ENCODE measurements at places on chromosomes 7 and 10.

DNA sequence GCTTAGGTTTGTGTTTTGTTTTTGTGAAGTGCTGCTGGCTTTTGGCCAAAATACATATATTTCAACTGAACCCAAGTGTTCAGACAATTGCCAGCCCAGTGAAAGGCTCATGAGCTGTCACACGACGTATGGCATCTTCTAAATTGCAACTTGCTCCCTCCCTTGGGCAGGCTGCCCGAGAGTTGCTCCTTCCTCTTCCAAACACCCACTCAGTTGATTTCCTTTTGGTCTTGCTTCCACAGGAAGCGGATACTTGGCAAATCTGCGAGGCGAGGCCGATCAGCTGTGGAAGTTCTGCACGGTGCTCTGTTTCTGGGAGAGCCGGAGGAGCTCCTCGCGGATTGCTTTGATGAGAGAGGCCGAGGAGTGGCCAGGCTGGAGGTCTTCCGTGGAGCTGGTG, 39.6 kb upstream of the ATP6V0A4 start:
- DNase-seq, result no peak

GRCh38 chr7:159253657-159254056, 109.0 kb upstream of the VIPR2 start:
- DNase-seq, result no peak

DNA sequence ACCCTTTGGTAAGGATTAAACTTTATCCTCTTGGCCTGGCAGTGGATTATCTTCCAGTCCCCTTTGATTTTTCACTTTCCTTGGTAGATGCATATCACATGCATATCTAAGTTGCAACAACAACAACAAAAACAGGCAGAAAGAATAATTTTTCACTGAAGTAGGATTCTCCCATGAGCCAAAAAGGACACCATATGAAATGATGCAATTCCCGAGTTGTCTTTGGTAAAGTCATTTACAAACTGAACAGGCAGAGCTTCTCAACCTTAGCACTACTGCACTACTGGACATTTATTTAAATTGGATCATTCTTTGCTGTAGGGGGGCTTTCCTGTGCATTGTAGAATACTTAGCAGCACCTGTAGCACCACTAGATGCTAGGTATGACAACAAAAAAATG, 195.0 kb downstream of the RELN start:
- no peak for DNase-seq

DNA sequence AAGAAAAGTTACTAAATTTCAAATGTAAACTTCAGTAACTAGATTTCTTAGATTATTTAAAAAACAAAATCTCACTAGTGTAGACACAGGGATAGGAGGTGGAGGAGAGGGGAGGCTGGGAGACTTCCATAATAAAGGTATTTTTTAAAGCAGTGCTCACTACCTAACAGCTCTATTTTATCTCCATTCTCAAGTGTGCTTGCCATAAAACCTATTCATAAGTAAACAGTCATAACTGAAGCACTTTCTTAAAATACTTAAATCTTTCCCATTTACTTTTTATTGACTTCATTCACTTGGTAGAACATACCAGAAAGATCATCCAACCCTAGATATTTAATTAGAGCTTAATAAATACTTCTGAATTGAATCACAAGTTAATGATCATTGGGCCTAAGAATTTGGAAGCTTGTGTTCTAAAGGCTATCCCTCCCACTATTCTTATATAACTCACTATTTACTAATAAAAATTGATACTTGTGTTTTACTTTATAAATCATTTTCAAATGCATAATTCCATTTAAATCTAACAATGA, 107.4 kb downstream of the SNX13 start:
- DNase-seq, result no peak

DNA sequence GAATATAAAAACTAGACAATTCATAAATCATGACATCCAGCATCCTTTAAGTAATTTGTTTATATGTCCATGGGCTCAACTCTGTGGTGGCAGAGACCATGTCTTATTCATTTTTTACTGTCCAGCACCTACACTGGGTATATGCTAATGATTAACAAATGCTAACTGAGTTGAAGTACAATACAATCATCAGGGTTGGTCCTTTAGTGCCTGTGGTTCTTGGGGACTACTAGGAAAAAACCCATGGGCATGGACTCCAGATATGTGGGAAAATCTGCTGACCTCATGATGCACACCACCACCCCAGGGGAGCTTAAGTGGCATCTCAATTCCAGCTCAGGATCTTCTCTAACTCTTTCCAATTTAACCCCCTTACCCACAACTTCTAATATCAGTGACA, 85.3 kb upstream of the YAE1 start:
- DNase-seq, result no peak

- no peak for DNase-seq
Measured at GRCh38 chr7:65371468-65371867, 2.2 kb upstream of the ZNF92 start.

GRCh38 chr7:23715099-23715498, 5.1 kb downstream of the STK31 start:
- no peak for DNase-seq

GRCh38 chr7:96211954-96212353, 109.9 kb downstream of the SLC25A13 start:
- no peak for DNase-seq

GRCh38 chr10:123687758-123688157, 21.6 kb downstream of the GPR26 start:
- DNase-seq, result no peak

DNA sequence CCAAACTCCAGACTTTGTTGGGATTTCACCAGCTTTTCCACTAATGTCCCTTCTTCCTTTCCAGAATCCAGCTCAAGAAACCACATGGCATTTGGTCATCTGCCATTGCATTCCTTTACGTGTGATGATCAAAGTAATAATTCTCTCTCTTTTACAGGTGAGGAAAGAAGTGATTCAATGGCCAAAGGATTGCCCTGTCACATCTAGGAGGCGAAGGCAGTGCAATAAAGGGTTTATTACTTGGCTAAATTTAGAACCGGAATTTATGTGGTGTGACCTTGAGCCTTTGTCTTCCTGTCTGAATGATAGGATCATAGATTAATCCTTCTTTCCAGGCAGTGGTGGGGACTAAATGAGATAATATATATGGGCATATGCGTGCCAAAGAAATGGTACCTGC, 58.3 kb upstream of the COBL start:
- DNase-seq, result no peak

GRCh38 chr7:55475855-55476803, 96.2 kb downstream of the VOPP1 start:
- DNase-seq, result no peak

- no peak for DNase-seq
Measured at GRCh38 chr10:118583611-118584010, 11.8 kb downstream of the PRLHR start.

DNA sequence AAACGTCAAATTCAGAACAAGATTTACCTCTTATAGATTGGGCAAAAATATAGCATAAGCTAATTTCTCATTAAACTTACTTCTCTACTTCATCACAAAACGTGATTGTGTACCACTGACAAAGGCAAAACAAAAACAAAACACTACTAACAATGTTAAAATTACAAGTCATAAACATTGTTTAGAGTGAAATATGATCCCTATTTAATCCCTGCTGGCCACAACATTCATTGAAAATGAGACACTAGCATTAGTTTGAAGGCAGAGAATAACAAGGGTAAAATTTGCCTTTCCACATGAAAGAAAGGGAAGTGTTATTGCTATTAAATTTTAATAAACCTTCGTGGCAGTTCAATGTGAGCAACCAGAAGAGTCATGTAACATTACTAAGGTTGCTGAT, 45.0 kb downstream of the SEMA3A start:
- no peak for DNase-seq

GRCh38 chr7:4937411-4937810, 21.6 kb downstream of the MMD2 start:
- DNase-seq, result no peak

- DNase-seq, result no peak
Measured at GRCh38 chr7:112420236-112420861, 29.9 kb upstream of the IFRD1 start.

DNA sequence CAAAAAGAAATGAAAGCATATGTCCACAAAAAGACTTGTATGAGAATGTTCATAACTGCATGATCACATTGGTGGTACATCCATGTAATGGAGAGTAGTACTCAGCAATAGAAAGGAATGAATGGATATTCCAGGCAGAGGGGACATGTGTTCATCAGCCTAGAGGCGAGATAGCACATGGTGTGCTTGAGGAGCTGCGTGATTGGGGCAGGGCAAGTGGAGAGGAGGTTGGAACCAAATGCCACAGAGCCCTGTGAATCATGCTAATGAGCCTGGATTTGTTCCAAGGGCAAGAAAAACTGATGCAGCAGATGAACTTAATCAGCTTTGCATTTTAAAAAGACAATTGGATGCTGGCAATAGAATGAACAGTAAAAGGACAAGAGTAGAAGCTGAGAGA, 73.3 kb downstream of the C10orf90 start:
- no peak for DNase-seq
